ENCODE measurements at places on chromosomes 11 and 22.

DNA sequence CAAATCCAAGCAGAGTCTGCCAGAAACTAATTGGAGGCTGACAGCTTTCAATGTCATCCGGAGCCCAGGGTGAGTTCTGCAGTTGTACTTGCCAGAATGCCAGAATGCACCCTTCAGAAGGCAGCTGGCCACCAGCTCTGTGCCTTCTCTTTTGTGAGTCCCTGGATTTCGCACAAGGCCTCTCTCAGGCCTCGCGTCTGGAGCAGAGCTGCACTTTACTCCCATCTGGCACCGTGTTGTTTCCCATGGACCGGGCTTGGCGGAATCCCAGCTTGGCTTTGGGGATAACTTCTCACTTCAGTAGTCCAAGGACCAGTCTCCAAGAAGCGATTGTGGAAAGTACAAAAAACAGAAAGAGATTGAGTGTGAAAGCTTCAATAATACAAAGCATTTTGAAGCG lies 451.3 kb upstream of the KIRREL3 start:
- no peak for DNase-seq

- DNase-seq = no peak
These were observed 215.2 kb upstream of the NCAM1 start for GRCh38 chr11:112745973-112746372.

DNA sequence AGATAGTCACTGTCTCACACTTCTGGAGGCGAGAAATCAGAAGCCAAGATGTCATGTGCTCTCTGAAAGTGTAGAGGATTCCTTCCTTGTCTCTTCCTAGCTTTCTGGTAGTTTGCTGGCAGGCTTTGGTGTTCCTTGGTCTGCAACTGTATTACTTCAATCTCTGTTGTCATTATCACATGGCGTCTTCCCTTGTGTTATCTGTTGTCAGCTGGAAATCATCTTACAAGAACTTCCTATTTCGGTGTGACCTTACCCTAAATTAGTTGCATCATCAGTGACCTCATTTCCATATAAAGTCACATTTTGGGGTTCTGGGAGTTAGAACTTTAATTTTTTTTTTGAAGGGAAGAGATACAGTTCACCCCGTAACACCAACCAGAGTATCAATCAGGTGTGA lies 3.3 kb upstream of the LIN7C start:
- DNase-seq = no peak

- peak; percentile 64 for DNase-seq
These were observed 17.2 kb downstream of the DCHS1 start for GRCh38 chr11:6638429-6638828.

DNA sequence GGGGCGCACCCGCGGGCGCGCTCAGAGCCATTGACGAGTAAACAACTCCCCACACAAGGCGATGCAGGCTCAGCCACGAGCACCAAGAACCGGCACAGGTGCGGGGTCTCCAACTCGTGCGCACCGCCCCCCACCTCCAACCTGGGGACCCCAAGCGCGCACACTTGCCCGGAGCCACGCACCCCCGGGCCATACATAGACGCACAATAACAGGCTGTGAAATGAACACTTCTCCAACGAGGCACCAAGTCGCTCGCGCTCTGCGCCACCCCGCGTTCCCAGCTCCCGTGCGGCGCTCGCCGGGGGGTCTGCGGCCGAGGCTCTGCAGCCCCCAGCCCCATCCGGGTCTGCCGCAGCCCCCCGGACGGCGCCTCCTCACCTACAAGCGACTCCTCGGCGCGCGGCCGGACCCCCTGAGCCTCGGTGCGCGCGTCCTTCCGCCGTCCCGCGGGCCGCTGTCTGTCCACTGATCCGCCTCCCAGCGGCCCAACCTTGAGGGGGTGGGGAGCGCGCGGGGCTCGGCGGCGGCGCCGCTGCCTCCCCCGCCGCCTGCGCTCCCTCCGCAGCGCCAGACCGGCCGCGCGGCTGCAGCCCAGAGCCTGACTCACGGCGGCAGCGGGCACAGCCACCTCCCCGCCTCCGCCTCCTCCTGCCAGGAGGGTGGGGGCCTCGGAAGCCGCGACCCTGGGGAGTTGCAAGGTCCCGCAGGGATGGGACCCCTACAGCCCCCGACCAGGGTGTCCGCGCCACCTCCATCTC lies 1.6 kb downstream of the IFITM10 start:
- no peak for DNase-seq

DNA sequence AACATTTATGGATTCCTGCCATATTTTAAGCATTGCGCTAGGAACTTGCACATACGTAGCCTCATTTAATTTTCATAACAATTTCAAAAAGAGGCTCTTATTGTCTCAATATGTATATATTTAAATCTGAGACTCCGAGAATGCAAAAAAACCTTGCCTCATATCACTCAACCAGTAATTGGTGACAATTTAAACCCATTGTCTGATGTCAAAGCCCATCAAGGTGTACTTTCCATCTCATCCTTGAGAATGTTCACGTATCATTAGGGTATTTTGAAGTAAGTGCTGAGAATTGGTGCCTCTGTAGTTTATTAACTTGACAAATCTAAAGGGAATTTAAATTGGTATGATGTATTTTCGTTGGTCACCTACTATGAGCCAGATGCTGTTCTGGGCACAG lies 136.5 kb downstream of the FAM76B start:
- no peak for DNase-seq

- no peak for DNase-seq
These were observed 631 bp upstream of the C22orf39 start for GRCh38 chr22:19448076-19448607.

DNA sequence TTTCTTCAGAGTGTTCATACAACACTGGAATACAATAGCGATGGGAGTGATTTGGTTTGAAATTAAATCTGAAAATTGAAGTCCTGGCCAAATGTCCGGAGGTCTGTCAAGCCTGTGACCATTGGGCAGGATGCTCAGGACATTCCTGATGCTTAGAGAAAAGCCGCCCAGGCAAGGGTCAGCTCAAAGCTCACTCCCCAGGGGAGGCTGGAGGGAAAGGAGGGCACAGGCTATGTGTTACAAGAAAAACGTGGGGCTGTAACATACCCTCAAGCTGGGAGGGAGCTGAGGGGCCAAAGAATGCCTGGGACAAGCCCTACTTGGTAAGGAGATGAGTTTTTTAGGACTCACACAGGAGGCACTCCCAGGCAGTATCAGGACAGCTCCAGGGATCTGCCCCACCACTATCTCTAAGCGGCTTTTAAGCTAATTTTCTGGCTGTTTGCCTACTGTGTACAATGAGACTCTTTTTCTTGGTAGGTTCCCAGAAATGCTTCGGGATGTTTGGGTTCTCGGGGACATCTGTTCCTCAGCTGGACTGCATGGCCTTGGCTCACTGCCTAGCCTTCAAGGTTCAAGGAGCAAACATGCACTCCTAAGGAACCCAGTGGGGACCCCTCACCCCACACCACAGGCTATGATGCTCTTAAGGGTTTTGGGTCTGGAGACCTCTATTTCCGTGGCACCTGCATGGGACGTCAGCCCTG lies 500.1 kb downstream of the BRD1 start:
- DNase-seq = no peak

- no peak for DNase-seq
These were observed 25.4 kb downstream of the NEU3 start for GRCh38 chr11:75014129-75014528.

DNA sequence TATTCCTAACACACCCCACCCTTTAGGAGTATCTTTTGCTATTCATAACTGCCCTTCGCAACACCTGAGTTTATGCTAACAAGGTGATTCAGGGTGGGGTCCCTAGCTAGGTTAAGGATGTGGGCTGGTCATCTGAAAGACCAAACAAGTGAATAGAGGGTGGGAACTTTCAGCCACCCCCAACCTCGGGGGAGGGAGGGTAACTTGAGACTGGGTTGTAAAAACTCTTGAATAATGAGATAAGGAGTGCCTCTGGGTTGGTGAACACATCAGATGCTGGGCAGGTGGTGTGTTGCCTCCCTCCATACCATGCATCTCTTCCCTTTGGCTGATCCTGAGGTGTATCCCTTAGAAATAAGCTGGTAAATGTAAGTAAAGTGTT lies 111.5 kb downstream of the SWAP70 start:
- no peak for DNase-seq

- DNase-seq = no peak
These were observed 4.7 kb downstream of the RIBC2 start for GRCh38 chr22:45418056-45418769.
